Panc1 (cell line): ENCODE measurements at places on chromosomes 12 and 14. TPM values are rescaled to one million over a fixed set of nuclear protein-coding genes. Genes with fewer than 3 reads are reported as not detected.
A peak's percentile ranks its signal among the peaks of the same experiment; 100 is the strongest.

- no peak for DNase-seq
These were observed 23.3 kb upstream of the NUDT14 start for GRCh38 chr14:105204206-105204930.

DNA sequence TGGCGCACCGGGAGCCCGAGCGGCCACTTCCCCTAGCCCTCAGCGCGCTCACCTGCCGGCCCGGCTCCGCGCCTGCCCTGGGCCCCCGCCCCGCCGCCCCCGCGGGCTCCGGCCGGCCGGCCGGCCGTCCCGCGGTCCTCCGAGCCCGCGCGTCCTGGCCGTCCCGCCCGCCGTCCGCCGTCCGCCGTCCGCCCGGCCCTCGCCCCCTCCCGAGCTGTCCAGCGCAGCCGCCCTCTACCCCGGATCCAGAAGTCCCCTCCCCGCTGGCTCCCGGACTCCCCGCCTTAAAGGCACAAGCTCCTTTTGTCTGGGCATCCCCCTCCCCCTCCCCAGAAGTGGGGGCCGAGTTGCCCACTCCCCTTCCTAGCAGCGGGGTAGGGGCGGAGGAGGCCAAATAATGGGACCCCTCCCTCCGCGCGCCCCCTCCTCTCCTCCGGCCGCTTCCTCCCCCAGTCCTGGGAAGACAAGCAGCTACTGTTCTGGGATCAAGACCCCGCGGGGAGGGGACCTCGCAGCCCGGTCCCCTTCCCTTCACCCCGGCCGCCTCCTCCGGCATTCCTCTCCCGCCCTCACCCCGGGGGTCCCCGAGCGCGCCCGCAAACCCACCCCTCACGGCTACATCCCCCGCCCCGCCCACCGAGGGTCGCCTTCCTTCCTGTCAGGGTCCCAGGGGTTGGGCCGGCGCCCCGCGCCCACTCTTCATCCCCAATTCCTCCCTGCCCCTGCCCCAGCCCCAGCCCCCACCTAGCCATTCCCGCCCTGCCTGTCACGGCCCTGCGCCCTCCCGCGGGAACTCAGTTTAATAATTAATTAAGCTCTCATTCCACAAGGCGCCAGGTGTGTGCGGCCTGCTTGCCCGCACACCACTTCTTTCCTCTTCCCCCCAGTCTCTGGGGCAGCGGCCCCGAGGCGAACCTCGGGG is at the start of gene ADCY6:
Gene ADCY6, minus strand, starts transcription at position 236 of the 922 bp plus-strand sequence. CDS start 5,655 bp downstream, outside the sequence.
- no peak for DNase-seq

DNA sequence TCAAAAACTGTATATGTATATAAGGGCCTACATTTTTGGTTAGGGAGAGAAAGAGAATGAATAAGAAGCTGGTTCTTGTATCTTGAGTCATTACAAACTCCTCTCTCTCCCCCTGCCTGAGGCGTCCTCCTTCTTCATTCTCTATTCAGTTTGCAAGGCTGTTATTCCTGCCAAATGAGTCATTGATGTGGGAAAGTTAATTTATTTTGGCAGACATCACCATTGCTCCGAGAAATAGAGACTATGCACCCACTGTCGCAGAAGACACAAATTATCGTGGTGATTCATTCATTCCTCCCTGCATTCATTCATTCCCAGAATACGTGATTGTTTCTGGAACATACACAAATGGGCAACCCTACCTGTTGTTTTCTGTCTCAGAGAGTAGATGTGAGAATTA is 112.5 kb upstream of the MED13L start:
- no peak for DNase-seq

- DNase-seq = no peak
These were observed 54.0 kb downstream of the PRIMA1 start for GRCh38 chr14:93734086-93734822.

DNA sequence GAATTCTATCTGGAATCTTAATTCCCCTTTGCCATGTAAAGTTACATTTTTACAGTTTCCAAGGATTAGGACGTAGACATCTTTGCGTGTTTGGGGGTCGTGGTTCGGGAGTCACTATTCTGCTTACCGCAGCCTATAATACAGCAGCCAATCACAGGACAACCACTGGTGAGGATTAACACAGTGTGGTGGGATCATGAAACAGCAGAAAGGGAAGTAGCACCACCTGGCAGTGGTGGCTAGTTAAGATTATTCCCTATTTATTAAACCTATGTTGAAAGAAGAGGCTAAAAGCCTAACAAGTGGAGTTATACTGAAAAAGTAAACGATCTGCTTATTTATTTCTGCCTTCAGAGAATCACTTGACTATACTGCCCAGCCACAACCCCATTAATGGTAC is 71.7 kb downstream of the IPO8 start:
- DNase-seq = no peak

DNA sequence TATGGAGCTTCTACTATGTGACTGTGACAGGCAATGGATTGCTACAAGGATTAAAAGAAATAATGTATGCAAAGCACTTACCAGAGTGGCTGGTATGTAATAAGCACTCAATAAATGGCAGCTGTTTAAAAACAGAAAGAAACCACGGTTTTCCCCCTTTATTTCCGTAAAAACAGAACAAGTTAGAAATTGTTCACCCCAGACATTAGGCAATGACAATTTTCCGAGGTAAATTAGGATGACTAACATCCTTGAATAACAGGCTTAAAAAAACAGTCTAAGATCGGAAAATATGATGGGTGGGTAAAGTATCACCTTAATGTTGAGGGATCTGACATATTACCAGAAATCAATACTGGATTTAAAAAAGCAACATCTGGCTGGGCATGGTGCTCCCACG is 20.9 kb upstream of the CNIH1 start:
- no peak for DNase-seq

DNA sequence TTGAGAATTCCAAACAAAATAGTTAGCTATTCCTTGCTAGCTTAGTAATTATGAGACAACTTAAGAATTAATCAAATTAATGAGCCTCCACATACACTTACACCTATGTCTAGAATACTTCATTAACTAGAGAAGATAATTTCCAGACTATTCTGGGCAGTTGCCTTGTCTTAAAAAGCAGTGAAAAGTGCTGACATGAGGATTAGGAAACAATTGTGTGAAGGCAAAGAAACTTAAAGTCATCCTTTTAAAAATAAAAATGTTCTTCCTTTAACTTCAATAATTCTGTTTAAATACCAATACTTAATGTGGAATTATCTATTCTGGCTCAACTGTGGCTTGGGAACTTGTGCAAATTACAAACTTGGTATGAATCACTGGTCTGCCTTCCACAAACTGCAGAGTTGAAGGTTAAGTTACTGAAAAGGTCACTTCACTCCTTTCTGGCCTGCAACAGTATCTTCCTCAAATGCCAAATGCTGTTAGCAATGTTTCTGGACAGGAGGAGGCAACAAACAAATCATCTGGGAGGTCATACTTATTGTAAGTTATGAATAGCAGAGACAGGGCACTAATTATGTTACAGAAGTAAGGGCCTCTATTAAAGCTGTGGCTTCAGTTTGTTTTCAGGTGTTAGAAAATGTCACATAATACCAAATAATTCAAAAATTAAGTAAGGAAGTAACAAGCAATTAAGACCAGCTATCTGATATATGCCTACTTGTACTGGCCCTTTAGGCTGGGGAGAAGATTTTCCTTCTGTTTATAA is 19.2 kb downstream of the PPTC7 start:
- DNase-seq = no peak

DNA sequence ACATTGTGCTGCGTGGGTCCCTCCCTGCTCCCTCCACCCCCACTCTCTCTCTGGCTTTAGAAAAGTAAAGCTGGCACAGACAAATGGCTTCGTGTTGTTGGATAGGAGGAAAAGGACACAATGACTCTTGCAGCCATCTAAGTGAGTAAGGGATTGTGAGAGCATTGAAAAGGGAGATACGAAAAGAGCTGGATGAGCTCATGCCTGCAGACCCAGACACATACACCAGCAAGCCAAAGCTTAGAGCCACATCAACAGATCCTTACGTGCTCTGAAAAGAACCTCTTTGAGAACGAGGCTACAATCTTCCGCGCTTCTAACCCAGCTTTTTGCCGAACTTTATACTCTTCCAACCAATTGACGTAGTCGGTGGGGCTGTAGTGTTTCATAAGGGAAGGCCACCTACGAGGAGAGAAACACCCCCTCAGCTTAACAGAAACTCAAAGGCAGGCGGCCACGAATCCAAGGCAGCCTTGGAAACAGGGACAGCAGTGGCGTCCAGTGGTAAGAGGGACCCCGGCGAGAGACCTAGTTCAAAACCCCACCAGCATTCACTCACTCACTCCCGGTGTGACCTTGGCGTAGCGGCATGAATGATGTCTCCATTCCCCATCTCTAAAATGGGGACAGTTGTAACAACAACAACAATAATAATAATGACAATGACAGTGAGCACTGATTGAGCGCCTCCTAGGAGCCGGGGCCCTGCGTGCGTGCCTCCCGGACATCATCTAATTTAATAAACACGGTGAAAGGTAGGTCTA is 1.1 kb downstream of the FBXO21 start:
- no peak for DNase-seq

- peak; percentile 10 for DNase-seq
These were observed 47.4 kb downstream of the AVPR1A start for GRCh38 chr12:63103494-63104131.

Gene TAPBPL
- total RNA-seq = 7.8 TPM

Gene HOXC5
- total RNA-seq = 5.0 TPM

Gene TRHDE
- 1.9 TPM for total RNA-seq

Gene BEGAIN
- total RNA-seq = 26.5 TPM

Gene CLEC9A
- not detected for total RNA-seq
